ENCODE measurements at places on chromosomes 16 and 17. TPM values are rescaled to one million over a fixed set of nuclear protein-coding genes. Genes with fewer than 3 reads are reported as not detected.

Gene HCRT
- not detected for total RNA-seq

Gene NOXO1
- not detected for total RNA-seq

Gene KRT27
- not detected for total RNA-seq

DNA sequence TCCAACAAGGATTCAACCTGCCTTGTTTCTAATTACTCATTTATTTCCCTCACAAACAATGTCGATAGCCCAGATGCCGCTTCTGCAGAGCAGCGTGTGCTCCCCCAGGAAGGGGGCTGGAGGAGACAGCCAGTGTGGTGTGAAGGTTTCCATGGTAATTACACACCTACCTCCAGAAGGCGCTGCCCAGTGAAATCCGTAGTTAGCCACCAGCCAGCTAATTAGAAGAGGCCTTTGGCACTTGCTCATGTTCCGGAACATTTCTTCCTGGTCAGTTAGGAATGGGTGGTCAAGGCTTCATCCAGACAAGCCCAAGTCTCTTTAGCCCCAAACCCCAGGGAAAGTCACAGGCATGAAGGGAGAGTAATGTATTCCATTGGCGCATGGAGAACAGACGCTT lies 342.5 kb upstream of the C16orf82 start:
- no peak for DNase-seq

DNA sequence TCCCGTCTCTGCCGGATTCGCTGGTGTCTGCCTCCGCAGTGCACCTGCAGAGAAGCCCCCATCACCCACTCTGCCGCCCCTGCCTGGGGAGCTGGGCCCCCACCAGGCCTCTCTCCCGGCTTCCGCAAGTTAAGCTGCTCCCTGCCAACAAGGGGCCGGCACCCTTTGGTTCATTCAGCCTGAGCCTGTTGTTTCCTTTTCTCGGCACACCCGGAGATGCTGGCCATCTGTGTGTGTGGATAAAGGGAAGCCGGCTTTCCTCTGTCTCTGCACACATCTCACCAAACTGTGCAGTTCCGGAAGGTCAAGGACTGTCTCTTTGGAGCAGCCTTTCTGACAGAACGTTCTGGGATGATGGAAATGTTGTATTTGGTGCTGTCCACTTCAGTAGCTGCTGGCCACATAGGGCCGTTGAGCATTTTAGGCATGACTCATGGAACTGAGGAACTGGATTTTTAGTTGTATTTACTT lies 6.8 kb downstream of the MAPK8IP3 start:
- no peak for DNase-seq

DNA sequence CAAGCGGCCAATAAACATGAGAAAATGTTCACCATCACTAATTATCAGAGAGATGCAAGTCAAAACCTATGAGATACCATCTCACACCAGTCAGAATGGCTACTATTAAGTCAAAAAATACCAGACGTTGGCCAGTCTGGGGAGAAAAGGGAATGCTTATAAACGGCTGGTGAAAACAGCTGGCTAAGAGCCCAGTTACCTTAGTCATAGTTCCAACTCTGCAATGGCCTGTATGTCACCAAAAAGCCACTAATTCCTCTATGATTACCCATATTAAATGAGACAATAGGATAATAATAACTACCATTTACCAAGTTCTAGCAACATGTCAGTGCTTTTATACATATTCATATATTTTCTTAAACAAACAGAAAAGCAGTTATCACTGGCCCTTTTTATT lies 42.9 kb upstream of the CDRT4 start:
- no peak for DNase-seq

DNA sequence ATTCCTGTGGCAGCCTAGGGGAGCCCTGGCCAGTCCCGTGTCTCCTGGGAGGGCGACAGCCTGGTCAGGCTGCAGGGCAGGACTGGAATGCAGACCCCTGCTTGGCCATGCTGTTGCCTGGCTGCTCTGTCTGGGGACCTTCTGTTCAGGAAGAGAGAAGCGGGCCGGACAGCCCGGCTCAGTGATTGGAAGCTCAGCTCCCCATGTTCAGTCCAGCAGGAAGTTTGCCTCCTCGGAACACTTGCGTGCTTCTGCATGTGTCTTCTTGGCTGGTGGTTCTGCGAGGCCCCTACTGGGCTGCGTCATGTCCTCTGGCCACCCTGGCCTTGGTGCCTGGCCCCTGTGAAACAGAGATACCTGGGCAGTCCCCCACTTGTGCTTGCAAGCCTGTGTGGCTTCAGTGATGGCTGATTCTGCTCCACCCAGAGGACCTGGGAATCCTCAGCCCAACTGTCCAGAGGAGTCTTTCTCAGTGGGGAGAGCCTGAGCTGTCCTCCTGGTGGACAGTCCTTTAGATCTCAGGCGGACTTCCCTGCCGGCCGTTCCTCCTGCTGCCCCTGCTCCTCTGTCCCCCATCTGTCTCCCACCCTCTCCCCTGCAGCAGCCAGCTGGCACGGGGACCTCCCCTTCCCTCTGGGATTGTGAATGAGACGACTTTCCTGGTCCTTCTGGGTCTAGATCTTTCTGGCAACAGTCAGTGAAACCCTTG lies 279.5 kb downstream of the SEC14L1 start:
- no peak for DNase-seq

GRCh38 chr17:65514541-65514940 lies 46.9 kb downstream of the AXIN2 start:
- no peak for DNase-seq

DNA sequence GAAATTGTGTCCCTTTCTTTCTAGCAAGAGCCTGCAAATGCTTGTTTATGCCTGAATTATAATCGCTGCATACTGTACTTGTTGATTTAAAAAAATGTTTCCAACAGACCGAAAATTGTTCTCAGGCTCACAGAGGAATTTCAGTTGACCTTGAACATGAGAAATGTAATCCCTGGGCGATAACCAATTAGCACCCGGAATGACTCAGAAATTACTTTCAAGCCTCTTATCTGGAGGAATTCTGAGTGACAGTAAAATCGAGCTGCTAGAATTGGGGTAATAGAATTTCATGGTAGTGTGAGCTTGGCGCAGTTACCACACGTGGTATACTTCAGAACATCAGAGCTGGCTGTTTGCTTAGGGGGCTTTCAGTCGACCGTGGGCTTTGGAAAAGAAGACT lies 139.1 kb upstream of the CACNG3 start:
- DNase-seq = no peak

DNA sequence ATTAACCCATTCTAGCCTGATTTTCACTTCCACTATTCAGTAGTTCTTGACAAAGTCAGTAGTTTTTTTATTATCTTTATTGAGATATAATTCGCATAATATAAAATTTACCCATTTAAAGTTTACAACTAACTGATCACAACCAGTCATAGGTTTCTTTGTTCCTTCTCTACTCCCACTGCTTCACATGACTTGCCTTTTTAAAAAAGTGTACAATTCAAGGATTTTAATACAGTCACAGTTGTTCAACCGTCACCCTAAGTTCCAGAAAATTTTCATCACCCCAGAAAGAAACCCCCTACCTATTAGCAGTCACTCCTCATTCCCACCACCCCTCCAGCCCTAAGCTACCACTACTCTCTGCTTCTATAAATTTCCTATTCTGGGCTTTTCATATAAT lies 162.5 kb downstream of the TRIM37 start:
- no peak for DNase-seq

DNA sequence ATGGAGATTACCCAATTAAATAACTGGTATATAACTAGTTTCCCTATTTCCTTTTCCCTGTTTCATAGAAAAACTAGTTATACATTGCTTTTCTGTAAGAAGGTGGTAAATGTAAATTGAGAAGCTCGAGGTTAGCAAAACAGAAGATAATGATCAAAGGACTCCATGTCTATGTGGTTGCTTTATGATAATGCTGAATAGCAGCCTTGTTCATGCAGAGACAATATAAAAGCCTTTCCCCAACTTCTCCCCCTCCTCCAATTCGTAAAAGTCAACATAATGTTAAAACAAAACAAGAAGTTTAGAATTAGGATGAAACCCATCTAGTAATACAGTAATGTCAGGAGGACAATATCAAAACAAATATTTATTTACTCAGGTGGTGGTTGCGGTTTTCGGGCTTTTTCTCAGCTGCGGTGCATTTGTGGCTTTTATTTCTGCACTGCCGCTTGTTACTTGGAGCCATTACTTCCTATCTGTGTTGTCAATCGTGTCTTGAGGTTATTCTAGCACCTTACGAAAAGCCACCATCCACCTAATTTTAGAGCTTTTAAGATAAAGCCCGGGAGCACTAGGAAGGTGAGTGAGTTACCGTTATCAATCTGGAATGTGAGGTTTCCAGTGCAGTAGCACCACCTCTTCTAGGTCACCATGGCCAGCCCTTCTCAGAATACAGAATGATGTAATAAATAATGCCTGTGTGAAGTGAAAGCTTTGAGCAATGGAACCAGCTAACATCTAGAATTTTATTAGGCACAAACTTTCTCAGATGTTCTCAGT lies 297.5 kb downstream of the CDH13 start:
- DNase-seq = peak; percentile 75

- DNase-seq = no peak
Observed at GRCh38 chr17:683499-684254, 31.0 kb downstream of the VPS53 start.

DNA sequence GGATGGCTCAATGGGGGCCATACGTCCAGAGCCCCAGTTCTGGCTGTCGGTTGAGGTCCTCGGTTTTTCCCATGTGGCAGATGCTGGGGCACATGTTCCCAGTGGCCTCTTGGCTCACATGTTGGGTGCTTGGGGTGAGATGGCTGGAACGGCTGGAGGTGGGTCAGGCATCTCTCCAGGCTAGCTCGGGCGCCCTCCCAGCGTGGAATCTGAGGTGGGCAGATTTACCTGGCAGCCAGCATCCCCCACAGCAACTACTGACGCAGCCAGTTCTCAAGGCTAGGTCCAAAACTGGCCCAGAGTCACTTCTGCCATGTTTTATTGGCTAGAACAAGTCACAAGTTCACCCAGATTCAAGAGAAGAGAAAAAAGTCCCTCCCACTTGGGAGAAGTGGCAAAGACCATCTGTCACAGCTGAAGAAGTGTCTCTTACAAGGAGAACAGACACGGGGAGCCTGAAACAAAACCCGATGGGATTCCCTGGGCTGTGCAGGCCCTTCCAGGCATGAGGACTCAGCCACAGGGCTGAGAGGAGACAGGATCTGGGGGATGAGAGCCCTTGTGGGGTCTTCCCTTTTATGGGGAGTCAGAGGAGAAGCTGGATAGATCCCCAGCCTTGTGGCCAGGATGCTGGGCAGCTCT lies 15.2 kb downstream of the ACE start:
- DNase-seq = no peak

- no peak for DNase-seq
Observed at GRCh38 chr16:79612207-79612606, 11.7 kb upstream of the MAF start.

GRCh38 chr17:61794242-61794641 lies 69.1 kb downstream of the BRIP1 start:
- DNase-seq = no peak

- DNase-seq = no peak
Observed at GRCh38 chr17:69757688-69758430, 317.2 kb upstream of the KCNJ16 start.

DNA sequence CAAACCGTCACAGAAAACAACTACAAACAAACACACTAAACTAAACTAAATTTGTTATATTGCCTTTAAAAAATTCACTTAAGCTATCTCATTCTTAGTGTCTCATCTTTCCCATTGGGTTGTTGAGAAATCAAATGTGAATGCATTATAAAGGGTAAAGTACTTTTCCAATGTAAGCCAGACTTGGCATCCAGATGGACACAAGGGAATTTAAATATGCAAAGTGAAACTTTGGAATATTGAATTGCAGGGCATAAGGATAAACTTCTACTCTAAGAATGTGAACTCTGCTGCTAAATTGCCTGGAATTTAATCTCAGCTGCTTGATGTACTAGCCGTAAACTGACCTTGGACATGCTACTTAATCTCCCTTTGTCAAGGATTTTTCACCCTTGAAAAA lies 1554.6 kb downstream of the CDH8 start:
- no peak for DNase-seq
